ENCODE measurements at places on chromosomes 11 and 22.

- DNase-seq, result no peak
Observed at GRCh38 chr11:2447253-2447950, 2.6 kb downstream of the KCNQ1 start.

- DNase-seq, result no peak
Observed at GRCh38 chr11:23206741-23207336, 346.6 kb upstream of the CCDC179 start.

DNA sequence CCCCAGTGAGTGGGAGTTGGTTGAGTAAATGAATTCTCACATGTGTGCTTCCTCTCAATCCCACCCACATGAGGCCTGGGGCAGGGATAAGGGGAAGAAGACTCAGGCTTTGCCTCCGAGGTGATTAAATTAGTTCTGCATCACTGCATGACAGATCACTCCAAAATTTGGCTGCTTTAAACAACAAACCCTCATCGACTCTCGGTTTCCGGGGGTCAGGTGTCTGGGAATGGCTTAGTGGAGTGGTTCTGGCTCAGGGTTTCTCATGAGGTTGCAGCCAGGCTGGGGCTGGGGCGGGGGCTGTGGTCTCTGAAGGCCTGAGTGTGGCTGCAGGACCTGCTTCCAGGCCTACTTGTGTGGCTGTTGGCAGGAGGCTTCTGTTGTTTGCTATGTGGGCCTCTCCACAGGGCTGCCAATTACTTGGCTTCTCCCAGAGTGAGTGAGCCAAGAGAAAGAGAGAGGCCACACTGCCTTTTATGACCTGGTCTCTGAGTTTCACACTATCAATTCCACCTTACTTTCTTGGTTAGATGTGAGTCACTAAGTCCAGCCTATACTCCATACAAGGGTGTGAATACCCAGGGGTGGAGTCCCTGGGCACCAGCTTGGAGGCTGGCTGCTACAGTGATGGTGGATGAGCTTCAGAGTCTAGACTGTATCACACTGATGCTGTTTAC lies 15.9 kb downstream of the MOGAT2 start:
- DNase-seq, result no peak

DNA sequence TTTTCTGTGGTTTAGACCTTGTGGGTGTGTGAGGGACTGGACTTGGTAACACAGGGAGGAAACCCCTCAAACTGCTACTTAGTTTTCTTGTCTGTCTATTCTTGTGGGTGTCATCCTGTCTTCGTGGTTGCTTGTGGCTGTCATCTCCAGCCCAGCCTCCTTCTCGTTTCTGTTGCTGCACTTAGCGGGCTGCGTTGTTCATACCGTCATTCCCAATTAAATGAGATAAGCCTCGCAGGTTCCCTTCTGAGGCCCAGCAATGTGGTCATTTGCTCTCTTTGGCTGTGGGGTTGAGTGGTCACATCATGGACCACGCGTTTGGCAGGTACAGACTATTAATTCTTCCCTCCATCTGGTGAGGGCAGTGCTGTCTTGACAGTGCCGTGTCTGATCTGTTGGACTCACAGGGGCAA lies 18.8 kb downstream of the PANX1 start:
- DNase-seq, result no peak

GRCh38 chr22:27766679-27767078 lies 34.9 kb downstream of the MN1 start:
- no peak for DNase-seq

- no peak for DNase-seq
Observed at GRCh38 chr11:131763193-131763890, 392.9 kb downstream of the NTM start.

Data from T-helper 17 cell (primary cell).